ENCODE measurements at places on chromosomes 4 and X. TPM values are rescaled to one million over a fixed set of nuclear protein-coding genes. Genes with fewer than 3 reads are reported as not detected.

Gene ATP2B3
- 0.83 TPM for total RNA-seq

Gene CAPN6
- total RNA-seq: 88.2 TPM

Gene ATP8A1
- total RNA-seq: 13.0 TPM

Gene NAP1L2
- total RNA-seq: 1.1 TPM

GRCh38 chr4:107689912-107690587 lies 30.0 kb downstream of the PAPSS1 start:
- no peak for DNase-seq

DNA sequence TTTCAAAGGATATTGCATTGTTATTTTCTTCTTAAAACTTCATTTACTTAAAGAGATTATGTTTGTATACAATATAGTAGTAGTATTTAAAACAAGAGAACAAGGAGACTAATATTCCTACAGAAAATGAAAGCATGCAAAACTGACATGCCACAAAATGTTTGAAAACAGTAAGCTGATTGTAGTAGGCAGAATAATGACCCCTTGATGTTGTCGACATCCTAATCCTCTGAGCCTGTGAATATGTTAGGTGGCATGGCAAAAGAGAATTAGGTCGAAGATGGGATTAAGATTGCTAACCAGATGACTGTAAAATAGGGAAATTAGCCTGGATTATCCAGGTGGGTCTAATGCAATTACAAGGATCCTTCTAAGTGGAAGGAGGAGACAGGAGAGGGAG lies 522.2 kb upstream of the NR3C2 start:
- no peak for DNase-seq

DNA sequence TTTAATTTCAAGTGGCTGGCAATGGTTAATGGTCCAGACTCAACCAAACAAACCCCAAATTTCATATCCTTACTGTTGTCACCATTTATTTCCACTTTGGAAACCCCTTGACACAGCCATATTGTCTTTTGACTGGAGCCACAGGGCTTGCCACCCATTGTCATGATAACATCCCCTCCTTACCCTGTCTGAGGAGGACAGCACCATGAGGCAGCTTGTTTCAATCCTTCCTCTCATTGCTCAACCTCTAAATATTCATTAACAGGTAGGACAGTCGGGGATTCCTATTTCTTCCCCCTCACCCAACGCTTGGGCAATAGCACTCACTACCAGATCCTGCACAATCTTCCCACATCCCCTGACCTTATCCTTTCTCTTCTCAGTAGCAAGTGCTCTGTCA lies 92.1 kb downstream of the CEP135 start:
- no peak for DNase-seq

DNA sequence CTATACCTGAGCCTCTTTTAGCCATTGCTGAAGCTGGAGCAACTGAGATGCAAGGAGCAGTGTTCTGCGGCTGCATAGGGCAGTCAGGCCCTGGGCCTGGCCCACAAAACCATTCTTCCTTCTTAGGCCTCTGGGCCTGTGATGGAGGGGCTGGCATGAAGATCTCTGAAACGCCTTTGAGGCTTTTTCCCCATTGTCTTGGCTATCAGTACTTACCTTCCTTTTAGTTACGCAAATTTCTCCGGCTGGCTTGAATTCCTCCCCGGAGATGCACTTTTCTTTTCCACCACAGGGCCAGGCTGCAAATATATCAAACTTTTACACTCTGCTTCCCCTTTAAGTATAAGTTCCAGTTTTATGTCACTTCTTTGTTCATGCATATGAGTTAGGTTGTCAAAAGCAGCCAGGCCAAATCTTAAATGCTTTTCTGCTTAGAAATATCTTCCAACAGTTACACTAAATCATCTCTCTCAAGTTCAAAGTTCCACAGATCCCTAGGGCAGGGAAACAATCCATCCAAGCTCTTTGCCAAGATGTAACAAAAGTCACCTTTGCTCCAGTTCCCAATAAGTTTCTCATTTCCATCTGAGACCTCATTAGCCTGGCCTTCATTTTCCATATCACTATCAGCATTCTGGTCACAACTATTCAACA lies 194.4 kb upstream of the PCDH7 start:
- no peak for DNase-seq

GRCh38 chrX:24676403-24677024 lies 17.2 kb upstream of the POLA1 start:
- DNase-seq: no peak

DNA sequence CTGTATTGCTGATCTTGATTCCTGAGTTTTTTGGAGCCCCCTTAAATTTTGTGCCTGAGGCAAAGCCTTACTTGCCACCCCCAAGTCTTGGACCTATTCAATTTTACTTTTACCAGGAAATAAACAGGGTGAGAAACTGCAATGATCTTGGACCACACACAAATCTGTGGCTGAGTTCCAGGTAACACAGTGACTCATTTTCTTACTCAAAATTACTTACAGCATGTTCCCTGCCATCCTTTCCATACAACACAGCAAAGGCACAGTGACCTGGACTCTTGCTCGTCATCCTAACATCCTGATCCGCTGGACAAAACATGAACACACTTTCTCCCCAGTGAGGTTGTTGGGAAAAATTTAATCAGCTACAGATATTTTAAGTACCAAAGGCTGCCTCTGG lies 60.7 kb upstream of the S100G start:
- no peak for DNase-seq

DNA sequence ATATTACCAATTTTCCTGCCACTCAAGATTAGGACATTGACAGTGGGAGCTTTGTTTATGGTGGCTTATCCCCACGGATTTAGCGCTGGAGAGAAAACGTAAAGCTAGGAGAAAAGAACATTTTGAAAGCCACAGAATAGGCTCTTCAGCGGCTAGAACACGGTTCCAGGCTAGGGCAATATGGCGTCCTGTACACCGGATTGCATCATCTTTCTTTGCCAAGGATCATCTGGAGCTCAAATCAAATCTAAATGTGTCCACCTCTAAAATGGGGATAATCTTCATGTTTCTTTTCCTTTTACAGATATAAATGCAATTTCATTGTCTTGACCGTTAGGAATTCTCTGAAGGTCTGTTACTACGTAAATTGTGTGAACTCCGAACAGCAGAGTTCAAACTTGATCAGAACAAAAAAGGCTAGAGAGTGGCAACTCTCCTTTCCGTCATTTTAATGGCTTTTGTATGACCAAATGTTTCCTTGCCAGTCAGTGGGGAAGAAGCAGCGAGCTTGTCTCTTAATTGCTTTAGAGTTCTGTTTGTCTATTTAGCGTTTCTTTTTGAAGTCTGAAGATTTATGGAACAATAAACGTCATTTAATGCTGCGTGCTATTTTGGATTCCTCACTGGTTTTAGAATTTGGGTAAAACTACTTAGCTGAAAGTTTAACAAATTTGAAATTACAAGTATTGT lies 2.6 kb upstream of the WWC2 start:
- no peak for DNase-seq

DNA sequence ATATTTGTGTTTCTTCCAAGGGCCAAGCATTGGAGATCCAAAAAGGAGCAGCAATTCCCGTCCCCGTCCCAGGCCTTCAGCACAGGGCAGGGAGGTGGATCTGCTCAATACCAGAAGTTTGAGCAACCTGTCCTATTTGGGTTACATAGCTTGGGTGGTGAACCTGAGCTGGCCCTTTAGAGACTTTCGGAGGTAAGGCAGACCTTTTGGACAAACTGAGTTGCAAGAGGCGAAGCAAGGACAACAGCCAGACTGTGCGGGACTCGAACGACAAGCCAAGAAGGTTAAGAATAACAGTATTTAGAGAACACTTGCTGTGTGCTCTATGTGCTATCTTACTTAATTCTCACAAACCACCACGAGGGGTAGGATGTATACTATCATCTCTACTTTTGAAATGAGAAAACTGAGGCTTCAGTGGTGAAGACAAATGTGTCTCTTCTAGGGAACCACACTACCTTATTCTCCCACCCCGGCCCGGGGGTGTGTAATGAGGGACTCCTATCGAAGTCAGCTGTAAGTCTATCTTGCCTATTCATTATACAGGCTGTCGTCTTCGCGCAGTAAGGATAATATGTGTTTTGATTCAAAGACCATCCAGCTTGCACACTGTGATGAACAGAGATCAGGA lies 1.3 kb downstream of the NOP14 start:
- no peak for DNase-seq

GRCh38 chr4:142311916-142312315 lies 534.2 kb downstream of the INPP4B start:
- DNase-seq: no peak

Measured in mesothelial cell of epicardium (in vitro differentiated cells).